ENCODE measurements at places on chromosomes 2 and 18. TPM values are rescaled to one million over a fixed set of nuclear protein-coding genes. Genes with fewer than 3 reads are reported as not detected.

The CYP27A1 gene
- 5.7 TPM for total RNA-seq

The EDAR gene
- total RNA-seq, result not detected

The POMC gene
- total RNA-seq, result 0.91 TPM

The COPS9 gene
- 61.8 TPM for total RNA-seq

The MRPL19 gene
- 40.3 TPM for total RNA-seq

The ANKRD62 gene
- 0.18 TPM for total RNA-seq

All from cerebellum (tissue), 4 donors.